Peyer's patch (tissue), 4 donors: ENCODE measurements at places on chromosomes 11 and 22.

GRCh38 chr11:75326439-75326810 is 25.0 kb downstream of the ARRB1 start:
- no peak for DNase-seq

- no peak for DNase-seq
Observed at GRCh38 chr11:75536786-75537641, 11.3 kb upstream of the GDPD5 start.

DNA sequence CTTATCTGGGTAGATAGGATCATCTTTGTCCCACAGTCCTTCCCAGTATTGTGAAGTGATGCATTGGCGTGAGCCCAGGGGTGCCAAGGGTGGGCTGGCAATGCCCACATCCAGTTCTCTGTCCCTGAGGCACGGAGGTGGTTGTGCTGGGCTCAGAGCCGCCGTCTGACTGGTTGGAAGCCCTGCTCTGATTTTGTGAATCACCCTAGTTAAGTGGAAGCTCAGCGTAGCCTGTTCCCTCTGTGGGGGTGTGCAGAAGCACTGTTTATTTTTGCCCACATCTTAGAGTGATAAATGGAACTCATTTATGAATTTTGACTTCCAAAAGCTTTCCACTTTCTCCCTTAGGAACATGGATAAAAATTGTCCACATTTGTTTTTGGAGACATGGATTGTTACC is 13.6 kb downstream of the BCR start:
- no peak for DNase-seq

GRCh38 chr11:14202251-14203196 is 156.5 kb downstream of the RRAS2 start:
- no peak for DNase-seq

- no peak for DNase-seq
Observed at GRCh38 chr11:31636983-31637382, 127.4 kb downstream of the ELP4 start.
